ENCODE measurements at places on chromosomes 1 and 21. TPM values are rescaled to one million over a fixed set of nuclear protein-coding genes. Genes with fewer than 3 reads are reported as not detected.
A peak's percentile ranks its signal among the peaks of the same experiment; 100 is the strongest.

DNA sequence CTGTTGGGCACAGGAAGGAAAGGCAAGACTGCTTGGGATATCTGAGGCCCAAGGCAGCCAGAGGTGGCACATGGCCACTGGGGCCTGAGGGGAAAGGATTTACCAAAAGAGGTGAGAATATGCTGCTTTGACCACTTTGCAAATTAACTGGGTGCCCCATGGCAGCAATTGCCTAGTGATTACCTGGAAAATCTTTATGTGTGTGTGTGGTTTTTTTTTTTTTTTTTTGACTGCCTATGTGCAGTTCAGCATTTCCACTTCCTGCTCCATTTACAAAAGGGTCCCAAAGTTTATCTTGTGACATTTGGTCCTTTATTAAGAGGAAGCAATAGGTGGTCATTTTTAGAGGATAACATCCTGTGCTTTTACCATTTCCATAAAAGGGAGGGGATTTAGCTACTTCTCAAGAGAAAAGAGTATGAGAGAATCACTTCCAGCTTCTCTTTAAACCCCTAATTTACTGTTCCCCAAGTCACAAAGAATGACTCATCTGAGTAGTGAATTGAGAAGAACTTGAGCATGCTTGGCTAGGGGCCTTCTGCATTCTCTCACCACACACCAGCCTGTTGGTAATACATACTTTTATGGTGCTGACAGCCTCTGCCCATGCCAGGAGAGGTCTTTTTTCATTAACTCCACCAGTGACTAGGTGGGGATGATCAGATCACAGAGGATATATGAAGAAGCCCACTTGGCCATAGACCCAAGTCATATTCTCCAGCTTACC, 52.1 kb downstream of the SYDE2 start:
- no peaks in the 10 kb centered on the region for H3K27me3 ChIP-seq
- no peaks in the 10 kb centered on the region for H3K36me3 ChIP-seq
- DNase-seq = no peak
- no peak overlapping the region for H3K27ac ChIP-seq
- no peak overlapping the region for H3K4me3 ChIP-seq

GRCh38 chr1:33111965-33112364, 31.0 kb downstream of the AZIN2 start:
- H3K36me3 ChIP-seq = no peaks in the 10 kb centered on the region
- H3K4me1 ChIP-seq = no peaks in the 10 kb centered on the region
- no peaks in the 10 kb centered on the region for H3K27me3 ChIP-seq
- no peak overlapping the region for H3K4me3 ChIP-seq
- no peak for DNase-seq

DNA sequence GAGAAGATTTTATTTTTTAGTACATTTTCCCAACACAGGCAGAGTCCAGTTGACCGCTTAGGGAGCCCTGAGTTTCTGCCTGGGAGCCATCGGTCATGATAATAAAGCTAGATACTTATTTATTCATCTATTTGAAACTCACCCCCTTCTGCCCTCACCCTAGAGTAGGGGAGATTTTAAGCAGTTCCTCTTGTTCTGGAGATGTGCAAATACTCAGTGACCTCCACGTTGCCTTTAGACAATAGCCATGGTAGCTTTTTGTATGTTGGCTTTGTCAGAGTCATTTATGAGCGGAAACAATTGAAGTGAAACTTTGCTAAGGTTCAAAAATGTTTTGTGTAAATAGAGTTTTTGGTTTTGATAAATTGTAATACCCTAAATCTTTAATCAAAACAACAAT, 45.7 kb upstream of the PLPPR4 start:
- H3K4me3 ChIP-seq = no peak overlapping the region
- H3K27ac ChIP-seq = no peak overlapping the region
- DNase-seq = no peak
- no peaks in the 10 kb centered on the region for H3K27me3 ChIP-seq
- H3K36me3 ChIP-seq = no peaks in the 10 kb centered on the region
- no peaks in the 10 kb centered on the region for H3K4me1 ChIP-seq

GRCh38 chr1:55833529-55834091, 618.4 kb upstream of the USP24 start:
- DNase-seq = no peak
- no peak overlapping the region for H3K4me3 ChIP-seq
- no peaks in the 10 kb centered on the region for H3K27me3 ChIP-seq
- H3K27ac ChIP-seq = no peak overlapping the region
- no peaks in the 10 kb centered on the region for H3K4me1 ChIP-seq
- H3K36me3 ChIP-seq = no peaks in the 10 kb centered on the region

GRCh38 chr1:79519084-79519760, 512.7 kb upstream of the ADGRL4 start:
- no peak overlapping the region for H3K4me3 ChIP-seq
- no peaks in the 10 kb centered on the region for H3K27me3 ChIP-seq
- H3K4me1 ChIP-seq = no peaks in the 10 kb centered on the region
- no peak overlapping the region for H3K27ac ChIP-seq
- no peaks in the 10 kb centered on the region for H3K36me3 ChIP-seq

DNA sequence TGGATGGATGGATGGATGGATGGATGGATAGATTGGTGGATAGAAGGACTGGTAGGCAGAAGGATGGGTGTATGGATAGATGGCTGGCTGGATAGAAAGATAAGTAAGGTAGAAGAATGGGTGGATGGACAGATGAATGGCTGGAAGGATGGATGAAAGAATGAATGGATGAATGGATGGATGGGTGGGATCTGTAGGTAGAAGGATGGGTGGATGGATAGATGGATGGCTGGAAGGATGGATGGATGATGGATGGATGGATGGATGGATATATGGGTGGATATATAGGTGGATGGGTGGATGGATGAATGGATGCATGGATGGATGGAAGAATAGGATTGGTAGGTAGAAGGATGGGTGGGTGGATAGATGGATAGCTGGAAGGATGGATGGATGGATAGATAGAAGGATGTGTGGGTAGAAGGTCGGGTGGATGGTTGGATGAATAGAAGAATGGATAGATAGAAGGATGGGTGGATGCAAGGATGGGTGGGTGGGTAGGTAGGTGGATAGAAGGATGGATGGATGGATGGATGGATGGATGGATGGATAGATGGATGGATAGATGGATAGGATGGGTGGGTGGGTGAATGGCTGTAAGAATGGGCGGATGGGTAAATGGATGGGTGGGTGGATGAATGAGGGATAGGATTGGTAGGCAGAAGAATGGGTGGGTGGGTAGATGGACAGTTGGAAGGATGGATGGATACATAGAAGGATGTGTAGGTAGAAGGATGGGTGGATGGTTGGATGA, 7.5 kb downstream of the MASP2 start:
- no peak for DNase-seq
- H3K4me3 ChIP-seq = no peak overlapping the region
- peaks cover 4% of the 10 kb centered on the region for H3K27me3 ChIP-seq

- H3K36me3 ChIP-seq = no peaks in the 10 kb centered on the region
- H3K4me1 ChIP-seq = peaks cover 7% of the 10 kb centered on the region
- H3K27me3 ChIP-seq = no peaks in the 10 kb centered on the region
- H3K27ac ChIP-seq = no peak overlapping the region
- peak; percentile 65 for DNase-seq
- H3K4me3 ChIP-seq = no peak overlapping the region
Measured at GRCh38 chr1:162854245-162854882, 6.6 kb downstream of the CCDC190 start.

DNA sequence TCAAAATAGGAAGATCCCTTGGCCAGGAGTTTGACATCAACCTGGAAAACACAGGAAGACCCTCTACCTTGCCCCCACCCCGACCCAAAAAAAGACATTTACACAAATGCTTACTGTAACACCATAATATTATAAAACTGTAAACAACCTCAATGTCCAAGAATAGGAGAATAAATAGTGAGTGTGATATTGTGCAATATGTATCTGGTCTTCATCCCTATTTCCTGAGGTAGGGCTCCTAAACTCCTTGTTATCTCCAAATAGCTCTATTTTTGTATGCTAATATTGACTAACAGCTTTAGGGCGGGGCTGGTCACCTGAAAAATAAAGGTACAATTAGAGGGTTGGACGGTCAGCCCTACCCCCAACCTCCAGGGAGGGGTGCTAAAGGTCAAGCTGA, 23.5 kb downstream of the RSBN1 start:
- H3K4me1 ChIP-seq = no peaks in the 10 kb centered on the region
- no peak overlapping the region for H3K4me3 ChIP-seq
- H3K27me3 ChIP-seq = no peaks in the 10 kb centered on the region
- H3K36me3 ChIP-seq = peaks cover 9% of the 10 kb centered on the region
- H3K27ac ChIP-seq = no peak overlapping the region

DNA sequence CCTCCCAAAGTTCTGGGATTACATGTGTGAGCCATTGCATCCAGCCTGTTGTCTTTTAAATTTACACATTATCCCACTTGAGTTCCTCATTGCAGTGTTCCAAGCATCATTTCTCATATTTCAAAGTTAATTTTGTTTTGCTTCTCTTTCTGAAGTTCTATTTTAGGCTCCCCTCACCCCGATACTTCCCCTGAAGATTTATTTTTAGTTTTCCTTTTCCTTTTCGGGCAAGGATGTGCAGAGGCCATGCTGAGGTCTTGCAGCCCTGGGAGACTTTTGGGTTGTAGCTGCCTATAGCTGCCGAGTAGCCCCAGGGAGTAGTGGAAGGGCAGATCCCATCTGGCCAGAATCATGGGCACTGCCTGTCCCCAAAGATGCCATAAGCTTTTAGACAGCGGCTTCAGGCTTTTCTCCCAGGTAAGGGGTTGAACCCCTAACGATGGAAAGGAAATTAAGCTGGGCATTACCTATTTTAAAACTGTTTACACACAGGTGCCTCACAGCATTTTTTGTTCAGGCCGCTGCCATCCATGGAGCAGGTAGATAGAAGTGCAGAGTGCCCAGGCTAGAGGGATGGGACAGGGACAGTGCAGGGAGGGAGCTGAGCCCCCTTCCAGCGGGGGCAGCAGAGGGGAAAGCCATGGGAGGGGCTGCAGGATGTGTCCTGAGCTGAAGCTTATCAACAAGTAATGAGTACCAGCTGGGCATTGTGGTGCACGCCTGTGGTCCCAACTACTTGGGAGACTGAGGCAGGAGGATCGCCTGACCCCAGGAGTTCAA, 15.9 kb downstream of the PSEN2 start:
- H3K27me3 ChIP-seq = no peaks in the 10 kb centered on the region
- H3K4me1 ChIP-seq = no peaks in the 10 kb centered on the region
- H3K4me3 ChIP-seq = no peak overlapping the region
- no peak for DNase-seq
- no peak overlapping the region for H3K27ac ChIP-seq

DNA sequence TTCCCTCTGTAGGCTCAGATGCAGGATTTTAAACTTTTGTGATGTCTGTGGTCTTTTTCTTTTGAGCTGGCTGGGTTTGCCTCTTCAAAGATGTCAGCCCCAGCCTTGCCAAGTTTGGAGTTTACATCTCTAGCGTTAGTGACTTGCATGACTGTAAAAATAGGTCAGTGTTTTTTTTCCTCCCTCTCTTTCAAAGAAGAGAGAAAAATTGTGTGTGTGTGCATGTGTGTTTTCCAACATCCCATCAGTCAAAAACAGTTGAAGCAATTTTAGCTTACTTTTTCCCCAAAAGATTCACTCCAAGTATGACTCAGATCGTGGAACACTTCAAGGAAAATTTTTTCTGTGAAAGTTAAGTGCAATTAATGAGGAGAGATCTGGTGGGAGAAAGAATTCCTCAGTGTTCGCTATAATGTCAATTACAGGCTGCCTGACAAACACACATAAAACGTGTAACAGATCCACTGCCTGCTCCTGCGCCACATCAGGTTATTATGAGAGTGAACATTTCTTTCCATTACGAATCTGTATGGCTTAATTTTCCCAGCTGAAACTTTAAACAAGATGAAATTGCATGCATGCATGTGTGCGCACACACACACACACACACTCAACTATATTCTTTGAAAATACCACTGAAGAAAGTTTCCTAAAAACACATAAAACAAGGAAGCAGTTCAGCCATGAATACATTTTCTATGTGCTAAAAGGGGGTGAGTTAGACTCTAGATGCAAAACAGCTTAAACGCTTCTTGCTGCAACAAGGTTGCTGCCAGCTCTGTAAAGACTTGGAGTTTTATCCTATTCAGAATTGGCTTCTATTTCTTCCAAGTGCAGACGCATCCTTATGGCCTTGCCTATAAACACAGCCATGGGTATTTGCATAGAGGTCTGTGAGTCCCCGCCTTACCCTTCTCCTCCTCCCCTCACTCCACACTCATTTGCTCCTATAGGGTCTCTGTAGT, 55.5 kb downstream of the TLR5 start:
- no peaks in the 10 kb centered on the region for H3K27me3 ChIP-seq
- H3K4me1 ChIP-seq = no peaks in the 10 kb centered on the region
- no peak overlapping the region for H3K4me3 ChIP-seq
- no peak overlapping the region for H3K27ac ChIP-seq
- H3K36me3 ChIP-seq = no peaks in the 10 kb centered on the region
- DNase-seq = no peak

DNA sequence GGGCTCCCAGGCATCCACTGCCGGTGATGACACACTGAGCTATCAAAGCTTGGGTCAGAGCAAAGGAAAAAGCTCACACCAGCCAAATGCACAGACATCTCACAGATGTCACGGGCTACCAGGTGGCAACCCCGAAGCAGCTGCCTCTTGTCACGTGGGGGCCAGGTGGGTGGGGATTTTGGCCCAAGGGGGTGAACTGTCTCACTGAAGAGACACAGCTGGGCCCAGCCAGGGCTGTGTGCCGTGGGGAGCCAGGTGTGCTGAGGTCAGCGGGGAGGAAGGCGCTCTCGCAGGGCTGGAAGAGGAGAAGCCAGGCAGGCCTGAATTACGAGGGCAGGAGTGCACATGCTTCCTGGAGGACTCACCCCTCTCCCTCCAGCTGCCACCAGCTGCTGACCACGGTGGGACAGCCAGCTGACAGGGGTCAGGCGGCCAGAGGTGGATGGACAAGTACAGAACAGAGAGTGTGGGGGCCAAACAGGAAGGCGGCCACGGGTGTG, 32.4 kb downstream of the KCNN3 start:
- H3K27ac ChIP-seq = no peak overlapping the region
- DNase-seq = no peak
- no peak overlapping the region for H3K4me3 ChIP-seq

DNA sequence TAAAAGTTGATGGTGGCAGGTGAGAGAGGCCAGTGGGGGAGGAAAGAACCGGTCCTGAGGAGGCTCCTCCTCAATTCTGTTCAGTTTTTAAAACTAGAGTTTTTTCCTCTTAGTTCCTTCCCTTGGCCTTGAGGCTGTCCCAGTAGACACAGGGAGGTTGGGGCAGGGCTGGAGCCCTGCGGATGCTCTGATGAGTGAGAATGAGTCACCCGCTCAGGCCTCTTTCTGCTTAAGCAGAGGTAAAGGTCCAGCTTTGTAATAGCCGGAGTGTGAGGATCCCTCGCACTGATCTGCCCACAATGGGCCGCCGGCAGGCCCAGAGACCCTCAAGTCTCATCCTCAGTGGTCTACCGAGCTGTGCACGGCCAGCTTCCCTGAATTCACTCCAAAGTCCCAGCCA, 49.6 kb upstream of the IRF2BP2 start:
- H3K4me1 ChIP-seq = peaks cover 7% of the 10 kb centered on the region
- H3K27ac ChIP-seq = no peak overlapping the region

TACSTD2 gene
- total RNA-seq = not detected

CRYBG2 gene
- total RNA-seq = 3.0 TPM

Measured in neural progenitor cell (in vitro differentiated cells).